ENCODE measurements at places on chromosomes 7 and 10.

DNA sequence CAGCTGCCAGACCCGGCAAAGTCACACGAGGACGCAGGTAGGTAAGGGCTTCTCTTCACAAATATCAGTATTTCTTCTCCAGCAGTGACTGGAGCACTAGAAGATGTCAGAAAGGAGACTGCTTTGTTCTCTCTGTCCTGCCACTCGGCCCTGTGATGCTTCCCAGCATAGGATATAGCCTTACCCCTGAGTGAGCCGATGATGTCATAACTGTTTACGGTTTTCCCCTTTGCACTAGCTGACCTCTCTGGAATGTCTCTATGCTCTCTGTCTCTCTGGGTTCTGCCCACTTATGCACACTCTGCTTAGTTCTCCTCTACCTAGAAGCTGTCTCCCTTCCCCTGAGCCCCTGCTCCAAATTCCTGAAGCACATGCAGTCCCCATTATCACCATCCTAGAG lies 167.5 kb upstream of the PODXL start:
- peak; percentile 4 for DNase-seq

GRCh38 chr7:95295397-95295796 lies 28.9 kb downstream of the PON1 start:
- no peak for DNase-seq

GRCh38 chr7:158001621-158002320 lies 585.9 kb downstream of the PTPRN2 start:
- no peak for DNase-seq

DNA sequence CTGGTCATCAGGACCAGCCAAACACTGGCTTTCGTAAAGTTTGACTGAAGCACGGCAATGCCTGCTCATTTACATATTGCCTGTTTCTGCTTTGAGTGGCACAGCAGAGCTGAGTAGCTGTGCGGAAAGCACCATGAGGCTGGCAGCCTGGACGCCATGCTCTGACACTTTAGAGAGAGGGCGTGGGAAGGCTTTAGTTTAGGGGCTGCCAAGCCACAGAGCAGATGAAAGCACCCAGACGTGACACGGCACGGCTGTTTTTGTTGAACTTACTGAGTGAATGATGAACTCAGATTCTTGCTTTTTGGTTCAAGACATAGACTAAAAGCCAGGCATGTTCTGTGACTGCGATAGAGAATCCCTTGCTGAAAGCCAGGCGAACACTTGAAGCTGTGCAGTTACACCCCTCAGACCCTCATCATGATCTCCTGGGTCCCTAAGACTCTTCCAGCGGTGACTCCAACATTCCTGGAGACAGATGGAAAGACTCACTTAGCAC lies 182.1 kb downstream of the ZMYND11 start:
- peak; percentile 92 for DNase-seq

DNA sequence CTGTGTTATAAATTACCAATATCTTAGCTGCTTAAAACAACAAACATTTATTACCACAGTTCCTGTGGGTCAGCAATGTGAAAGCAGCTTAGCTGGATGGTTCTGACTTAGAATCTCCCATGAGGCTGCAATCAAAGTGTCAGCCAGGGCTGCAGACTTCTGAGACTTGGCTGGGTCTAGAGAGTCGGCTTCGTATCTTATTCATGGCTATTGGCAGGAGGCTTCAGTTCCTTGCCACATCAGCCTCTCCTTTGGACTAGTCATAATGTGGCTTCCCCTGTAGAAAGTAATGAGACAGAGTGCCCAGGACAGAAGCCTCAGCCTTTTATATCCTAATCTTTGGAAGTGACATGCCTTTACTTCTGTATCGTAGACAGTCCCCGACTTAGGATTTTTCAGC lies 27.3 kb downstream of the RALA start:
- DNase-seq, result peak; percentile 89

GRCh38 chr7:47380325-47381133 lies 201.4 kb downstream of the TNS3 start:
- no peak for DNase-seq

- no peak for DNase-seq
These were observed 44.8 kb downstream of the GNAT3 start for GRCh38 chr7:80467069-80467468.

DNA sequence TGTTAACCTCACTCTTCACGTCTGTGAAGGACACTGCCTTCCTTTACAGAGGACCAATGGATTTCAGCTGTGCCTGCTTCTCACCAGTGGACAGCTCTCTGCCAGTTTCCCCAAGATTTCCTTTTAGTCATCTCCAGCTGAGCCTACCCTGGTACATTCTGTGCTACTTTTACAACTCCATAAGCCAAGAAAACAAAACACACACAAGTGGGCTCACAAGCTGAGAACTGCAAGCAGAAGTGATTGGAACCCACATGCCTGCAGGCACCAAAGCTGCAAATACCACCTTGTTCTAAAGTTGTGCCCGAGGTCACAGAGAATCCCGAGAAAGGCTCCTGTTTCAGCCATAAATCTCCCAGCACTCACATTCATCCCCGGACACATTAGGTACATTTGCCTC lies 636.8 kb downstream of the PHTF2 start:
- DNase-seq, result peak; percentile 5

Data from AG10803 (cell line).